ENCODE measurements at places on chromosomes 6 and 20. TPM values are rescaled to one million over a fixed set of nuclear protein-coding genes. Genes with fewer than 3 reads are reported as not detected.

DNA sequence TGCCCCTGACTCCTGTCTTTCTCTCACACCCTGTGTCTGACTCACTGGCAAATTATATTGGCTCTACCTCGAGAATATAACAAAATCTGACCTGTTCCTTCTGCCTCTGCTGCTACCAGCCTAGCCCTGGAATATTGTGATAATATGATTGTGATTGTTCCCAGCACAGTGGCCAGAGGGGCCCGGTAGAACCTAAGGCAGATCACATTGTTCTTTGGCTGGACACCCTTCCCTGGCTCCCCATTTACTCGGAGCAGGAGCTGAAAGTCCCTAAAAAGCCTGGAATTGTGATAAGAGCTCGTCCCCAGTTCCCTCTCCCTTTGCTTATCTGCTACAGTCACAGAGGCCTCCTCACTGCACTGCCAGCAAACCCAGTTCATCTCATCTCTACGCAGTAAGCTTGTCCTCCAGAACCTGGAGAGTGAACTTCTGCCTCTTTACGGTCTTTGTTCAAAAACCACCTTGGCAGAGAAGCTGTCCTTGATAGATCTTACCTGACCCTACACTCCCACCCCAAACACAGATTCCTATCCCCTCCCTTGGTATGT, 21.8 kb downstream of the SERPINB6 start:
- peaks cover 3% of the 10 kb centered on the region for H3K4me1 ChIP-seq
- no peak overlapping the region for H3K4me3 ChIP-seq
- peaks cover 10% of the 10 kb centered on the region for H3K27me3 ChIP-seq
- H3K27ac ChIP-seq, result no peak overlapping the region
- no peaks in the 10 kb centered on the region for H3K36me3 ChIP-seq

DNA sequence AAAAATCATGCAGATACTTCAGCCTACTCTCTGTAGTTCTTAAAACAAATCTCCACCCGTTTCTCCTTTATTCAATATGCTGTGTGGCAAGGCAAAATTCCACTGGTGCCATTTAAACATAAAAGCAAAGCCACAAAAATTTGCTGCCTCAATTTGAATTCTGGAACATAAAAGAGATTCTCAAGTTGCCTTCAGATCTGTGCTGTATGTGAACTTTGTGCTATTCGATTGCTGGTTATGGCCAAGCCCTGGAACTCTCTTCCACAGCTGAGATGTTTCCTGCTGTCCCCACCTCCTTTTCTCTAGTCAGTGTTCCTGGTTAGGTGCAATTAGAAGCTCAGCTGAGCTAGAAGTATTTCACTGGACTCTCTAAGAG, 395.3 kb upstream of the BTBD3 start:
- H3K4me1 ChIP-seq, result no peaks in the 10 kb centered on the region
- no peaks in the 10 kb centered on the region for H3K36me3 ChIP-seq
- ATAC-seq, result no peak
- no peak overlapping the region for H3K4me3 ChIP-seq
- H3K27me3 ChIP-seq, result no peaks in the 10 kb centered on the region

DNA sequence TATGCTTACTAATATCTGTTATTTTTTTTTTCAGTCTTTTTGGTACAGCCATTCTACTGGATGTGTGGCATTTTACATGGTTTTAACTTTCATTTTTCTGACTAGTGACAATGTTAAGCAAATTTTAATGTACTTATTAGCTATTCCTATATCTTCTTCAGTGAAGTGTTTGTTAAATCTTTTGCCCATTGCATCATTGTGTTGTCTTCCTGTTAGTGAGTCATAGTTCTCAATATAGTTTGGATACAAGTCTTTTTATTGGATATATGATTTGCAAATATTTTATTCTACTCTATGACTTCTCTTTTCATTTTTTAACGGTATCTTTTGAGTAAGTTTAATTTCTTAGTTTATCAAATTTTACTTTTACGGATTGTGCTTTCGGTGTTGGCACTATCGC, 519.4 kb downstream of the CDKAL1 start:
- no peak overlapping the region for H3K27ac ChIP-seq
- H3K4me1 ChIP-seq, result no peaks in the 10 kb centered on the region
- peaks cover 28% of the 10 kb centered on the region for H3K36me3 ChIP-seq
- no peaks in the 10 kb centered on the region for H3K27me3 ChIP-seq
- ATAC-seq, result no peak

Gene TAF11
- total RNA-seq, result 28.7 TPM

Gene NKX2-2
- total RNA-seq, result not detected

Gene CST7
- 41.7 TPM for total RNA-seq

Gene STMND1
- 0.37 TPM for total RNA-seq

Gene DCDC2
- total RNA-seq, result 0.11 TPM

Gene POPDC3
- total RNA-seq, result not detected

Measured in activated T-helper 17 cell treated with anti-CD3 and anti-CD28 coated beads, Interleukin-2, amount 50 U/mL, for 72 hours (primary cell).